Stimulated activated CD8-positive, alpha-beta memory T cell treated with anti-CD3 and anti-CD28 coated beads, Interleukin-15, amount 100 ng/mL, for 1 hour (primary cell): ENCODE measurements at places on chromosomes 11 and 22.

DNA sequence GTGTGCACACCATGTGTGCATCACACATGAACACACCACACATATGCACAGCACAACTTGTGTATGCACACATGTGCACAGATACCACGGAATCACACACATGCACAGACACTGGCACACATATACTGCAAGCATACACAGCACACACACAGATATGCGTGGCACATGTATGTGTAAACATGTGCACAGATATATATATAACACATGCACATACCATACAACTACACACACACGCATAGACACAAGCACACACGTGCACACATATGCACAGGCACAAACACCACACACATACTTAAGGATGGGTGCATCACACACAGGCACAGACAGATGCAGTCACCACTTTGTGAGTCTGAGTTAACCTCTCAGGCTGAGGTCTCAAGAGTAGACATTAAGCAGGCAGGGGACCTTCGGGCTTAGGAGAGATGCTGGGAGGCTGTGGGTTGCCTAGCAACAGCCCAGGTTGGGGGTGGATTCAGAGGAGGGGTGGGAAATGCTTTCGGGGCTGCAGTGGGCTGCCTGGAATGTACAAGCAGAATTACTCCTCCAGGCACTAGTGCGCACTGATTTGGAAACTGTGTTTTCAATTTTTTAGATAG lies 82.9 kb downstream of the MYO18B start:
- DNase-seq, result no peak

DNA sequence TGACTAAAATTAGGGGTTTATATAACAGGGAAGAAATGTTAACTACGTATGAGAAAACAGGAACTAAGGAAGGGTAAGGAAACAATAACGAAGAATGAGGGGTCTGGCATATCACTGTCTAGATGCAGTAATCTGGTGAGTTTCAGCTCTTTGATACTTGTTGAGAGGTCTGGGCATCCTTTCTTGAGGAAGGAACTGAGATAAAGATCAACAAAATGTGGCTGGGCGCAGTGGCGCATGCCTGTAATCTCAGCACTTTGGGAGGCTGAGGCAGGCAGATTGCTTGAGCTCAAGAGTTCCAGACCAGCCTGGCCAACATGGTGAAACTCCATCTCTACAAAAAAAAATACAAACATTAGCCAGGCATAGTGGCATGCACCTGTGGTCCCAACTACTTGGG lies 2.7 kb downstream of the DCDC1 start:
- DNase-seq, result no peak

- DNase-seq, result no peak
These were observed 11.2 kb upstream of the DGKZ start for GRCh38 chr11:46335890-46336562.

- DNase-seq, result no peak
These were observed 26.6 kb downstream of the RAB30 start for GRCh38 chr11:83044958-83045712.

DNA sequence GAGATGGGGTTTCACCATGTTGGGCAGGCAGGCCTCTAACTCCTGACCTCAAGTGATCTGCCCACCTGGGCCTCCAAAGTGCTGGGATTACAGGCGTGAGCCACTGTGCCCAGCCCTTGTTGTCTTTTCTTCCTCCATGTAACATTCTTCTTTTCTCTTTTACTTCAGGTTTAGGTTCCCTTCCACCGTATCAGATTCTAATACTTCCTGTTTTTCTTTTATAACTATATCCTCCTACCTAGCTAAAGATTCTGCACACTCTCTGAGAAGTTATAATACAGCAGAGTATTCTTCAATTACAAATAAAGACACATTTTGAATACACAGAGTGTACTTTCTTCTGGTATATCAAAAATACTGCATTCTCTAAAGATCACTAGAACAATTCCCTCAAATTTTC lies 33.2 kb upstream of the GAB2 start:
- no peak for DNase-seq

- no peak for DNase-seq
These were observed 25.1 kb downstream of the ADAMTS8 start for GRCh38 chr11:130403271-130403804.

DNA sequence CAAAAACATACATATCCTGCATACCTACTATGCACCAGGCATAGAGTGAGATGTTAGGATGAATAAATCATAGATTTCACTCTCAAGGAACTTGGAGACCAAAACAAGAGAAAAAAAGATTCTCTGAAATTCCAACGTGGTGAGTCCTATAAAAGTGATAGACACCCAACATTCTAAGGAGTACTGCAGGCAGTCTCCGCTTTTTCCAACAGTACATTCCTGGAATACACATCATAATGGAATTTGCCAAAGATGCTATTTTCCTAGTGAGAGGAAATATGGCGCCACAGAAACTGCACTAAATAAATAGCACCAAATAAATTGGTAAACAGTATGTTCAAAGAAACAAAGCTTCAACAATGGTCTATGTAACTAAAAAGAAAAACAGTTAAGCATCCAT lies 6.0 kb downstream of the TMEM123 start:
- DNase-seq, result no peak

DNA sequence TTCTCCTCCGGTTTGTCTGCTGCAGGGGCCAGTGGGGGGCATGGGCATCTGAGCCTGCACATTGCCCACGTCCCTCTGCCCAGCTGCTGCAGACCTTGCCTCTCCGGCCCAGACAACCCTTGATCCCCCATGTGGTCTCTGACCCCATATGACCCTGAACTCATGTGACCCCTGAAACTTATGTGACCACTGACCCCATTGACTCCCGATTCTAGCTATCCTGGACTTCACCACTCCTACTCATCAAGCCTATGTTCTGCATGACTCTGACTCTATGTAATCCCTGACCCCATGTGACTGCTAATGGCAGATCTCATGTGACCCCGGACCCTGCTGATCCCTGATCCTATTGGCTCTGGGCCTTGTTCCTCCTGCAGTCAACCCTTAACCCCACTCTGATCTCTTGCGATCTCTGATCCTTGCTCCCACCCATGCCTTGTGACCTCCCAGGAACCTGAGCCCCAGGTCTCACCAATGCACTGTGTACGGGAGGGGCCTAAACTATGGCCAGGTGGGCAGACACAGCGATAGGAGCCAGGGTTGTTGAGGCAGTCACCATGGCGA lies 5.7 kb downstream of the LTBP3 start:
- no peak for DNase-seq

GRCh38 chr11:106997227-106997626 lies 21.0 kb downstream of the GUCY1A2 start:
- DNase-seq, result no peak

DNA sequence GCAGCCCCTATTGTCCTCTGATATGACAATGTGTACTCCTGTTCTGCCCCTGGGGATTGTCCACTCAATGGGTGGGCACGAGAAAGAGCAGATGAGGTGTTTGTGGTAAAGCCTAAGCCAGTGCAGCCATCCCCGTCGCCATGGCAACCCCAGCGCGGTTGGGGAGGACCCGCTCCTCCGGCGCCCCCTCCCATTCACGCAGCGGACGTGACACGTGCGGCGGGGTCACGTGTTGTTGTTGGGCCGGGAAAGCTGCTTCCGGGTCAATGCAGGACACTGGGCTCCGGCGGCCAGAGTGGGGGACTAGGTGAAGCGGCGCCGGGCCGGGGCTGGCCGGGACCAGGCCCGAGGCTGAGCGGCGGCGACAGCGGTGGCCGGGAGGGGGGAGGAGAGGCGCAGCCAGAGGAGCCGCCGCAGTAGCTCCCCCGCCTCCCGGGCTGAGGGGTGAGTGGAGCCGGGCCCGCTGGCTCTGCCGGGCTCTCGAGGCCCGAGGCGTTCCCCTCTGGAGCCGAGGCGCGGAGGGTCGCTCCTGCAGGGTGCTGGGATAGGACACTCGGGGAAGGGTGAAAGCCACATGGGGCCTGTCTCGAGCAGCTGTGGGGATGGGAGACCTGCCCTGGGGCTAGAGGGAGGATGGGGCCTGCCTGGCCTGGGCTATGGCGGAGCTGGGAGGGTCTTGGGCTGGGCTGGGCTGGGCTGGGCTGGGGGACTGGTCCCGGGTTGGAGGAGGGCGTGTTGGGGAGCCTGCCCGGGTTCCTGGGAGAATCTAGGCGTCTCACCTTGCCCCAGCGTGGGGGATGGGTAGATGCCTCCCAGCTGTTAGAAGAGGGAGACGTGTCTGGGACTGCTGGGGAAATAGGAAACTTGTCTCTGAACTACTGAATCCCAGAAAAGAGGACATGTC lies at the start of gene TBCEL:
TSS of gene TBCEL (plus strand) at position 255 of the 904 bp plus-strand sequence. CDS start 21,589 bp downstream, outside the sequence.
- DNase-seq, result peak; percentile 57

- DNase-seq, result no peak
These were observed 10.0 kb downstream of the CD6 start for GRCh38 chr11:60981515-60981914.

DNA sequence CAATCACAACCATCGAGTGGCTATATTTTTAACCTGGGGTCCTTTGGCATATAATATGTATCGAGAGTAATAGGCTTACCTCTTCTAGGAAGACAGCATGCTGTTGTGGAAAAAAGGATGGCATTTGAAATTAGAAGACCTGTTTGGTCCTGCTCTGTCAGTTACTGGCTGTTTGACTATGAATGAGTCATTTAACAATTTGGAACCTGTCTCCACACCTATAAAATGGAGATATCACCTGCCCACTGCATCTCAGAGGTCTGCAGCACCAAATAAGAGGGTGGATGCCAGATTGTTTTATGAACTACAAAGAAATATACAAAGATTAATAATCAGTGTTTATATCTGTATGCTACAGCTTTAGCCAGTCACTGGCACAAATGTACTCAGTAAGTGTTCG lies 60.8 kb downstream of the SLC25A17 start:
- DNase-seq, result no peak

DNA sequence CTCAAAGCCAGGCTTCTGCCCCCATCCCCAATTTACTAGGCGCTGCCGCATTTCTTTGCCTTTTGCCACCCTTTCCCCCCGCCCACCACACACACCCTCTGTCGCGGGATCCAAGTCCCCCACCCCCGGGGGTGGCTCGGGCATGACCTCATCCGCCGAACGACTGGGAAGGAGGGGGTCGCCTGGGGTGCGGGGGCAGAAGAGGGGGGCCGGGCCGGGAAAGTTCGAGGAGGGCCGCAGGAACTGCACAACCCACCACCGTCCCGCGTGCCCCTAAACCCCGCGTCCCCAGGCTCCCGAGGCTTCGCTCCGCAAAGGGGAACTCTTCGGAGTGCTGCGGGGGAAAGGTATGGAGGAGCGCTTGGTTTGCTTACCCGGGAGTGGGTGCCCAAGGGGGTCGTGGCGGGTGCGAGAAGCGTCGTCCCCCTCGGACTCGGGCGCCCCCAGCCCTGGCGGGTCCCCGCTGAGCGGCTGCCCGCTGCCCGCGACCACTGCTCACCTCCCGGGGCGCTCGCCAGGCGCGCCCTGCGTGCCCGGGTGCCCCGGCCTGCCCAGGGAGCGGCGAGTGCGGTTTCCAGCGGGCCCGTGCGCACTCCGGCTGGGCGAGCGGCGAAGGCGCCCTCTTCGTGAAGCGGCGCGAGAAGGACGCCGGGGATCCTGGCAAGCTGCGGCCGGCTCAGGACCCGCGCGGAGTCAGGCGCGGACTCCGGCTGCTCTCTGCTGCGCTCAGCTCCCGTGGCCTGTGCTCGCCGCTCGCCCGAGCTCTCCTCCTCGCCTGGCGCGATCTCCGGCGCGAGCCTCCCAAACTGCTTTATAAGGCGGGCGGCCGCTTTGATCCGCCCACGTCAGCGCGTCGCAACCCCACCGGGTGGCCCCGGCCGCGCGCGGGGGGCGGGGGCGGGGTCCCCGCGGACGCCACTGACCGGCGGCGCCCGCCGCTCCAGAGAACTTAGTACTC lies 4.0 kb upstream of the WNT11 start:
- DNase-seq, result no peak

DNA sequence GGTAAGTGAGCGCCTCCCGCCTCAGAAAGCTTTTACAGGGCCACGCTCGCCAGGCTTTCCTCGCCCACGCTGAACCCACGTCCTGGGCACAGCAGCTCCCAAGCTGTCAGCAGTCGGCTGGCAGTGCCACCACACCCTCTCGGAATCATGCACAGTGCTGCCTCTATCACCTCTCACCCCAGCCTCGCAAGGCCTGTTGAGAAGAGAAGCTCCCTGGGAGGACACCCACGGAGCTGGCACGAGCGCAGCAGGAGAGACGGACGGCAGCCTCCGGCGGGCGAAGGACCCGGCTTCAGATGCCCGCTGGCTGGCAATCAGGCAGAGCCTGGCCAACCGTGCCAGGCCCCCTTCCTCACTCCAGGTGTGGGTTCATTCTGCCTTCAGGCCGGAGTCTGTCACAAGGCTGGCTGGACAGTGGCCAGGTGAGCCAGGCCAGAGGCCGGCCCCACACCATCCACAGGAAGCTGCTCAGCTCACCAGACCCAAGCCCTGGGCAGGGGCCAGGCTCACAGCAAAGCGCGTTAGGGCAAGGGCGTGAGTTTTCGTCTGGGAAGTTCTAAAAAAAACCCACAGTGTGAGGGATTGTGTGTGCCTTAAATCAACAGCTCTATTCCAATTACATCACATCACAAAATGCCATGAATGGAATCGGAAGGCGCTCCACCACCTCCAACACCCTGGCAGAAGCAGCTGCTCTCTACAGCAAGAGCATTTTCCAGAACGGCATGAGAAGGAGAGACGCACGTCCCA lies 33.2 kb downstream of the TOLLIP start:
- no peak for DNase-seq

GRCh38 chr11:13851691-13852090 lies 110.8 kb upstream of the SPON1 start:
- DNase-seq, result no peak

DNA sequence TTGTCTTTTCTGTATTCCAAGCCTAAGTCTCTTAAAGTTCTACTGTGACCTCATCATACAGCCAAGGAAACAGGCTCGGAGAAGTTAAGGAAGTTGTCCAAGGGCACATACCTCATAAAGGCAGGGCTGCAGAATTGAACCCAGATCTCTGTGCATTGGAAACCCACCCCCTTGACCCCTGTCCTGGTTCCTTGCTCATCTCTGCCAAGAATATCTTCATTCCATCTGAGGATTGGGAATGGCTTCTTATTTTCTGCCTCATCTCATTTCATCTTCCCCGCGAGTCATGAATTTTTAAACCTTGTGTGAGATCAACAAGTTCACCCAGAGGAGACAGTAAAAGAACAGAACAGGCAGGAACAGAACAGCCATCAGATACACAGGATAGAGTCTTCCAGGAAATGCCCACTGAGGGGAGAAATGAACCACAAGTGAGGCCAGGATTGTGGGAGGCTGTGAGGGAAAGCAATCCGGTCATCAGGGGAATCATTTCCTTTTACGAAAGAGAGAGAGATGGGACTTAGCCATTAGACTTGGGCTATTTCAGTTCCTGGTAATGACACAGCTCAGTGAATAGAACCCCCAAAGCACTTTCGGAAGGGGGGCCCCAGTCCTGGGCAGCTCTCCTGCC lies 34.4 kb upstream of the LRRC10B start:
- DNase-seq, result no peak

DNA sequence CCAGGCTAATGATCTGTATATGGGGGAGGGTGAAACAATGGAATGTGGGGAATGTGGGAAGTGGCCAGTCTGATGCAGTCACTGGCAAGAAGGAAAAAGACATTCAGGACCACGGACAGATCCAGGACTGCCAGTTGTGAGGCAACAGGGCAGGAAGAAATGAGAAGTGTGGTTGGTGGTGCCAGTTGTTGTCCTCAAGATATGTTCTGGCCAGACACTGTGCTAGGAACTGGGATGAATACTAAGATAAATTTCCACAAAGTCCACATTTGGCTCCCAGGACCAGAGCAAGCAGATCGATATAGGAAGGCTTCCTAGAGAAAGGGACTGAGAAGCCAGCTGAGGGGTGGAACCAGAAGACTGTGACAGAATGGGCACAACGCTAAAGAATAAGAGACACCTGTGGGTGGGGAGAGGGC lies 6.8 kb upstream of the TPBGL start:
- DNase-seq, result no peak

- DNase-seq, result no peak
These were observed 109.7 kb downstream of the WNT7B start for GRCh38 chr22:45867118-45867905.
